ENCODE measurements at places on chromosomes 2 and 18.
A peak's percentile ranks its signal among the peaks of the same experiment; 100 is the strongest.

GRCh38 chr2:5851410-5851809 lies 159.2 kb downstream of the SOX11 start:
- DNase-seq: no peak

DNA sequence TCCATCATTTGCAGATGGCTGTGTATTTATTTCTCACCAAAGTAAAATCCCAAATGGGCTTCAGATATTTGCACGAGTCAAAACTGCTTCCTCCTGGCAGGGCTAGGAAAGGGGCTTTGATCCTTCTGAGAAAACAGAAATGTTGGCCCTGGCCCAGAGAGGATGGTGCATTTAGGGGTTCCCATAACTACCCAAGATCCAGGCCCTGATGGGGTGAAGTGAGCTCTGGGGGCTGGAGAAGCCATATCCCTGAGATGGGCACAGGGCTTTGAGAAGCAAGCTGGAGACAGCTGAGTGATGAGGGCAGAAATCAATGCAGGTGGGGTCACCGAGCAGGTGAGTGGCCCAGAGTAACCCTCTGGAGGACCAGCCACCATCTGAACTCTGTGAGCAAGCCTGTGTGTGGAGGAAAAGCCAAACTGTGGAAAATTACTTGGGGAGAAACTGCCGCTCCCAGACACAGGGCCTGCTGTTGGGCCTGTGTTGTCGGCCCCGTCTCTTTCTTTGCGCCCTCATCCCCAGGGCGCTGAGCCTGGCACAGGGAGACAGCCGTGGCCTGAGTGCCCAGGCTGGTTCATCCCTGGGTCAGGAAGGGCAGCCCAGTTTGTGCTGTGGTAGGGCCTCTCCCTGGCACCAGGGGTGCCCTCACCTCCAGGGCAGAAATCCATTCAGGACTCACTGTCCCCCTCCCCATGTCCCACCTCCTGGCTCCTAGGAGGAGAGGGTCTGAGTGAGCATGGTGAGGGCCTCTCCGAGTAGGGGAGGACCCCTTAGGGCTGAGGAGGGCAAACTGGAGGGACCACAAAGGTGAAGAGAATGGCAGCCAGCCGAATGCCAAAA lies 167.8 kb upstream of the HAAO start:
- no peak for DNase-seq

GRCh38 chr2:159185401-159186130 lies 100.9 kb downstream of the WDSUB1 start:
- DNase-seq: peak; percentile 30

GRCh38 chr18:13216711-13217465 lies 1.7 kb upstream of the LDLRAD4 start:
- no peak for DNase-seq

DNA sequence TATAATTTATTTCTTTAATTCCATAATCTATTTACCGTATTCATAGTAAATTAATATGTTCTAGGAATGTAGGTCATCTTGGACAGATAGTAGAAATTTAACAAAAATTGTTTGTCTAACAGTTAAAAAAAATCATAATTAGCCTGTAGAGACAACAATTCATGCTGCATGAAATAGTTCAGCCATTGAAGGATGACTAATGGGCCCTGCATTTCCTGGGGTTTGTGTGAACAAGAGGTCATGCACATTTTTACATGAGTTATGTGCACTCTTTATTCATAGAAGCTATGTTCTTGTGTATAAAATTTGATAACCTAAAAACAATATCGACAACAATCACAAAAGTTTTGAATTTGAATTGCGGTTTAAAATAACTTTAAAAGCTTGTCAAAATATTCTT lies 1663.6 kb downstream of the SUCLG1 start:
- peak; percentile 79 for DNase-seq

DNA sequence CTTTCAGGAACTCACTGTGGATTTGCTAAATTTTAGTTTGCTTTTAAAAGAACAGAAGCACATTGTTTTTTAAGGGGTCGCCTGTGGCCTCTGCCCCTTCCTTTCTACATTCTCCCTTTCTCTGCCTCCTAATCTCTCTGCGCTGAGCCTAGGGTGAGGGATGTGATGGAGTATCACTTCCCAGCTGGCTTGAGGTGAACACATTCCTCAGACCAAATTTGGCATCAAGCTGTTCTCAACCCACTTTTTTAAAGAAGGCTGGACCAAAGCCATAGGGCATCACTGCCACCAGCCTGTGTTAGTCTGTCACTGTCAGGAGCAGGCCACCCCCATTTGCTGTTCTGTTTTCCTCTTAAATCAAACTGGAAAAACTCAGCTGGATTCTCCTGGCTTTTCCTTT lies 27.4 kb downstream of the EIF4E2 start:
- no peak for DNase-seq

- DNase-seq: no peak
Measured at GRCh38 chr18:22946217-22946616, 13.1 kb downstream of the RBBP8 start.

DNA sequence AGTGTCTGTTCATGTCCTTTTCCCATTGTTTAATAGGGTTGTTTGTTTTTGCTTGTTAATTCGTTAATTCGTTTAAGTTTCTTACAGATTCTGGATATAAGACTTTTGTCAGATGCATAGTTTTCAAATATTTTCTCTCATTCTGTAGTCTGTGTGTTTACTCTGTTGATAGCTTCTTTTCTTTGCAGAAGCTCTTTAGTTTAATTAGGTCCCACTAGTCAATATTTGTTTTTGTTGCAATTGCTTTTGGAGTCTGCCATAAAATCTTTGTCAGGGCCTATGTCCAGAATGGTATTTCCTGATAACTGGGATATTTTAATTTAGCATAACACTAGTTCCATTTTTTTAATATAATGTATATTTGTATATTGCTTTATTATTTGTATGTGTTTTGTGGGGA lies 1380.1 kb downstream of the SUCLG1 start:
- DNase-seq: no peak
